ENCODE measurements at places on chromosomes 4 and X.

DNA sequence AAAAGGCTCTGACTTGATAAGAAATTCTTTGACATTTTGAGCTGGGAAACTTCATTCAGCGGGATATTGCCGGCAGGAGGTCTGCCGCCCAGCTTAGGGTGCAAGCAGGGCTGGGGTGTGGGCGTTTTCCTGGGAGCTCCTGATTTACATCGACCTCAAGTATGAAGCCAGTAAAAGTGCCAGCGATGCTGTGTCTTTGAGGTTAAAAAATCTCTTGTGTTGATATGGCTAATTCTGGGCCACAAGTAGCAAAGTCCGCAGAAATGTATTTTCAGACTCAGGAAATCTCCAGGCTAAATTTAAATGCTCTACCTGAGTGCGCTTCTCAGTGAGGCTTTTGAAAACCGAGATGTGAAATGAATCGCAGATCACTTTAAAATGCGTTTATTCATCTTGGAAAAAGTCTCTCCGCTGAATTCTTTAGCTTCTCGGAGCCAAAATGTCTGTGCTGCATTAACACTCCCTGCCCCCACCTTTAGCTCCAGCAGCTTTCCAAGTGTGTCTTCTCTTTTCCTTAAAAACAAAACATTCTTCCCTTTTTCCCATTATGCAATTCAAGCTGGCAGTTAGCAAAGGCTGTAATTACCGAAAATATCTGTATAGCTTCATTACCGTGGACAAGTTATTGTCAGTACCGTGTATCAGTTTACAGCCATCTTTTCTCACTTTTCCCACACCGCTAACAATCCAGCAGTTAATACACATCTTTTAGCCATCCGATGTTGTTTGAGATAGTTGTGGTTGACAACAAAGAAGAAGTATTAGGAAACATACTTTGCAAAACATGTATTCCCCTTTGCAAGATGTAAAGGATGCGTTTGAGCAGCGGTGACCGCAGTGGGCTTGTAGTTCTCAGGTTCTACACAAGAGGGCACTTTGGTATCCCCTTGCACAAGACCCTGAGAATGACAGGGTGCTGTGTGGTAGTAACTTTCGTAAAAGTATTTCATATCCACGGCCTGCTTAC, 136.0 kb upstream of the STX18 start:
- DNase-seq, result peak; percentile 61

GRCh38 chrX:134734466-134734952, 76.2 kb upstream of the PLAC1 start:
- peak; percentile 73 for DNase-seq

DNA sequence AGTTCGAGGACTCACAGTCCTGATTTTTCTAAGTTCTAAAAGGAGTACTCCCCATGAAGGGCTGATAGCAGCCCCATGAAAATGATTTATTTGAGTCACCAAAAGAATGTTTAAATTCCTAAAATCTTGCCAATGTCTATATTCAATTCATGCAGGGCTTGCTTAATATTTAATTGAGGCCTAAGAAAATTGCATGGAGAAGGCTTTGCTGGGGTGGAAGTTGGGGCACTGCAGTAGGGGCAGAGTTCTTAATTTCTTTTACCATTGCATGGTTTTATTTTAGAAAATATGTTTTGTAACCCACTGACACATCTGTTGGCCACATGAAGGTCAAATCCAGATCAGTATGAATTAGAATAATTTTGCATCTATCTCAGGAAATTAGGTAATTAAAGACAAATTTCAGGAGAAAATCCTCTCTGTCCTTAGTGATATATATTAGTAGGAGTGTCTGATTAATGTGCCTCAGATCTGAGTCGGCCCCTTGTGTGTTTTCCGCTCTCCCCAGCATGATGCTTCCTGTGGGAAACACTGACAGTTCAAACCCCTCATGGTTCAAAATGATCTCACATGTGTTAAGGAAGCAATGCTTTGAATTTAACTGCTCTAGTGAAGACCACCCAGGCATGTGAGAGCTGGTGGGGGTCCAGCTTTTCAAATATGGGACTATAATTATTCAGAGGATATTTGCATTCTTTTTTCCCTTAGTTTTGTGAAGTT, 54.0 kb upstream of the EGFL6 start:
- no peak for DNase-seq

- peak; percentile 6 for DNase-seq
Measured at GRCh38 chr4:55733932-55734331, 85.7 kb upstream of the EXOC1L start.

- DNase-seq, result no peak
Measured at GRCh38 chr4:8344377-8344776, 74.8 kb downstream of the HTRA3 start.

DNA sequence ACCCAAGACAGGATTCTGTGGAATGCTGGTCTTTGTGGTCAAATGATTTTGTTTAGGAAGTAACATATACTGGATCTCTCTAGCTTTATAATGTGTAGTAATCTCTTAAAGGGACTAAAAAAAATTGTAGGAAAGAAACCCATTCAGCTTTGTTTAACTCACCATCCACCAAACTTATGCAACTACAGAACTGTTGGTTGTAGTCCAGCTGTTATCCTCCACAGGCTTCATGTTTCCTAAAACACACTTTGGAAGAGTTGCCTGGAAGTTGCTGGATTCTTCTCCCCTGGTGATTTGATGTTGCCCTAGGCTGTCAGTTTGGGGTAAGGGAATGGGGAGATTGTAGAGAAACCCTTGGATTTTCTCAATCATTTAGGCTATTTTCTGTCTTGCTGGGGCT, 89.3 kb downstream of the RLIM start:
- DNase-seq, result no peak

- no peak for DNase-seq
Measured at GRCh38 chr4:153261914-153262313, 57.7 kb downstream of the TRIM2 start.

- DNase-seq, result no peak
Measured at GRCh38 chr4:76194325-76194724, 19.3 kb downstream of the SCARB2 start.

DNA sequence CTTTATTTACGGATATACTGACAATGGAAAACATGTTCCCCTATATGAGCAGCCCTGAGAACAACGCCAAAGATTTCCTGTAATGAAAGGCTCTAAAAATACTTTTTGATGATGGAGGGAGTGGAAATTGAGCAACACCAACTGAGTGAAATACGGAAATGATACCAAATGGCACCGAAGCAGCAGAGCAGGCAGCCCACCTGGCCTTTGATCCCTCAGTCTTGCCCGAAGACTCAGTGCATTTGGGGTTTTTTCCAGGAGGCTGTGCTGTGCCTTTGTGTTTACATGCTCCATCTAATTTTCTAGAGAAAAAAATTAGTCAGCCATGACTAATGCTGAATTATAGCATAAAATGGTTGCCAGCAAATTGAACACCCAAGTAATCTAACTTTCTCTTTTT, 169.9 kb upstream of the RBPJ start:
- DNase-seq, result no peak

- no peak for DNase-seq
Measured at GRCh38 chr4:84790769-84791565, 175.5 kb downstream of the WDFY3 start.

DNA sequence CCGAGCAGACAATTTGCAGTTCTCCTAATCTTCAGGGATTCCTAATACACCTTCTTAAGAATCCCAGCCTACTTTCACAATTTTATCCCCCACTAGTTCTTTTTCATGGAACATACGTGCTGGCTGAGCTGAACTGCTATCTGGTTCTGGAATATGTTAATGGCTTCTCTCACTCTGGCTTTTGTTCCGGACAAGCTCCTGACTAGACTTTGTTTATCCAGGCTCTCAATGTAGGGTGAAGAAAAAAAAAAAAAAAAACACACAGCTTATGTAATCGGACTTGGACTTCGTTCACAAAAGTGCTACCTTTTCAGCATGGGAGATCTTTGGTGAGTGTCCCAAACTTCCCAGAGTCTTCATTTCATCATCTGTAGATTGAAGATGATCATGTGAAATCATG, 555.4 kb upstream of the CPEB2 start:
- DNase-seq, result no peak

DNA sequence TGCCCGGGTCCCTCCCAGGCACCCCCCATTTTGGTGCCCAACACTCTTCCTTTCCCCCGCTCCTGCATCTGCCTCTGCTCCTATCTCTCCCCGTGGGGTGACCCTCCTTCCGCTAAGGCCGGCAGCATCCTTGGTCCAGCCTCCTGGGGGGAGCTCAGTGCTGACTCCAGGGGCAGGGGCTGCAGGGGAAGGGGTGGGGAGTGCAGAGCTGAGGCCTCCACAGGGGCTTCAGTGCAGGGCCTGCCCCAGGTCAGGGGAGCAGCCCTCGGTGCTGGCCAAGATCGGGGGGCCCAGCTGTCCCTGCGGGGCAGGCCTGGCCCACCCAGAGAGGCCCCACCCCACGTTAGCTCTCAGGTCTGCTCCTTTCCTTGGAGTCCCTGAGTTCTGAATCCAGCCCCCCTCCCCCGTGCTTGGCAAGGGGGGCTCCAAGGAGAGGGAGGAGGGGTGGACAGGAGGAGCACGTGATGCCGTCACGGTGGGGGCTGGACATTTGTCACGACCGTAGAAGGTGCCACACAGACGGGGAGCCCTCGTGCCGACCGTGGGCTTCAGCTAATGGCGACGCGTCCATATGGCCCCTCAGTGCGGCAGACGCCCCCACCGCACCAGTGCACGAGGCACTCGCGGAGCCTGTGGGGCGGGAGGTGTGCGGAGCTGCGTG, 63.5 kb upstream of the ADRA2C start:
- no peak for DNase-seq

DNA sequence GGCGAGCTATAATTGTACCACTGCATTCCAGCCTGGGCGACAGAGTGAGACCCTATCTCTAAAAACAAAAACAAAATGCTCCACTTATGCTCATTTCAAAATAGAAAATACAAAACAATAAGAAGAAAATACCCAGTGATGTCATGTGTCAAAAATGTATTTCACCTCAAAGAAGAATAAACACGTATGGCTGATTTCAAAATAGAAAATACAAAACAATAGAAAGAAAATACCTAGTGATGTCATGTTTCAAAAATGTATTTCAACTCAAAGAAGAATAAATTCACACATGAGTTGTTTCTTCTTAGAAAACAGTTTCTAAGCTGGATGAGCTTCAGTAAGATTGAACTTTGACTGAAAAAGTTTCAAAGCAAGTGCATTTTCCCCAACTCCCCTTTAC, 20.3 kb upstream of the PDCL2 start:
- no peak for DNase-seq

DNA sequence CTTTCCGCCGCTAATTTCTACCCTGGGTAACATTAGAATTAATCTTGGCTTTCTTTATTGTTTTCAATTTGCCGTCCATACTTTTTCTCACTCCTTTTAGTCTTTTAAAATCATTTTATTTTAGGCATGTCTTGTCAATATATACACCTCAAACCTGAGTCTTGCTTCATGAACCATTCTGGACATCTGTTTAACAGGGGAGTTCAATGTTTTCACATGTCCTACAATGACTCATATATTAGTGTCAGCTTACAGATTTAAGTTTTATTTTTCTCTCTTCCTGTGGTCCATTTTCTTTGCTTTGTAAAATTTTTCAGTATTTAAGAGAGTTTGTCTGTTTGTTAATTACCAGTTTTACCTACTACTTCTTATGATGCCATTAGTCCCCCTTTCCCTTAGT, 89.5 kb downstream of the LCORL start:
- DNase-seq, result no peak

DNA sequence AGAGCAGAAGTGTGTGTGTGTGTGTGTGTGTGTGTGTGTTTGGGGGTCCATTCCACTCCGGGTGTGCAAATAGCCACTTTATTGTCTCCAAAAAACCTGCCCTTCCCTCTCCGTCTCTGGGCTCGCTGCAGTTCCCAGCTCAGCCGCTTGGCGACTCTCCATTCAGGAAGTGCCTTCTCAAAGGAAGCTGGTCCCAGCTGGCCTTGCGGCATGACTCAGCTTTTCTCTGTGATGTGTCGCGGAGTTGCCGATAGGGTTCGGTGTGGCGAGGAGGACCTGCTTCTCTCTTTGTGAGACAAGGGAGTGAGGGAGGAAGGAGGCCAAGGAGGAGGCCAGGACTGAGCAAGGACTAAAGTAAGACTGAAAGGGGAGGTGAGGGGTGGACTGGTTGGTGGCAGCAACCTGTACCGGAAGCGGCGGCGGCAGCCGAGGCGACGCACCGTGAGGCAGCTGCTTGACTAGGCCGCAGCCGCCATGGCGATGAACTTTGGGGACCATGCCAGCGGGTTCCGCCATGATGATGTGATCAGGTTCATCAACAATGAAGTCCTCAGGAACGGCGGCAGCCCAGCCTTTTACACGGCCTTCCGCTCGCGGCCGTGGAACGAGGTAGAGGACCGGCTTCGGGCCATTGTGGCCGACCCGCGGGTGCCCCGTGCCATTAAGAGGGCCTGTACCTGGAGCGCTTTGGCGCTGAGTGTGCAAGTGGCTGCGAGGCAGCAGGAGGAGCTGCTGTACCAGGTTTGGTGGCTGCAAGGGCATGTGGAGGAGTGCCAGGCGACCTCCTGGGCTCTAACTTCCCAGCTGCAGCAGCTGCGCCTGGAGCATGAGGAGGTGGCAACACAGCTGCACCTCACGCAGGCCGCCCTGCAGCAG, at the start of gene TEX13C:
TEX13C (plus strand) TSS at position 226 of the 876 bp plus-strand sequence; CDS start at position 475, 249 bp downstream.
- no peak for DNase-seq

GRCh38 chr4:177511611-177512010, 69.4 kb upstream of the AGA start:
- no peak for DNase-seq

DNA sequence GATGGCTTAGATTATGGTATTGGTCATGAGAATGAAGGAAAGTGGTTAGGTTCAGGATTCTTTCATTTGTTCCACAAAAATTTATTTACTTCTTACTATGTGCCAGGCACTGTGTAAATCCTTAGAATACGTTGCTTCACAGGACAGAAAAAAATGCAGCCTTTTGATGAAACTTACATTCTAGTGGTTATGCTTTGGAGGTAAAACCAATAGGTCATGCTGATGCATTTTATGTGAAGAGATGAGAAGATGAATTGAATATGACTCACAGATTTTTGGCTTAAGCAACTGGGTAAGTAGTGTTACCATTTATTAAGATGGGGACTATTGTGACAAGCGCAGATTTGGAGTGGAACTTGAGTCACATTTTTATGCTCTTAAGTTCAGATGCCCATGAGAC, 165.3 kb downstream of the GLRA2 start:
- DNase-seq, result no peak

GRCh38 chrX:20252381-20253231, 14.1 kb downstream of the RPS6KA3 start:
- DNase-seq, result no peak

DNA sequence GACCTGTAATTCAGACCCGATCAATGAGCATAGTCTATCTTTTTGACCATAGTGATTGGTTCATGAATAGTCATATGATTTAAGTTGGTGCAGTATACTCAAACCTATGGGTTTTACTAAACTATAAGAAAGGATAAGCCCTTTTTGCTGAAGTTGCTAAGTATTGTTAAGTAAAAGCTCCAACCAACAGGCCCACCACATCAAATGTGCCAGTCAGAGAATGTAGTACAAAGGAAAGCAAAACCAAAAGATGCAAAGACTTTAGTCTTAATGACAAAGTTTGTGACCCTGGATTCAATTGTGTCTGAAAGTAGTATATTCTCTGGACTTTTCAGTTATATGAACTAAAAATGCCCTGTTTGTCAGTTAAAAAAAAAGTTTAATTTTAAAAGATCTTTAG, 208.1 kb upstream of the TET2 start:
- no peak for DNase-seq

GRCh38 chr4:114563536-114564315, 34.9 kb upstream of the UGT8 start:
- no peak for DNase-seq

- DNase-seq, result no peak
Measured at GRCh38 chrX:15391850-15392249, 7.6 kb upstream of the VEGFD start.
